Activated CD8-positive, alpha-beta memory T cell treated with anti-CD3 and anti-CD28 coated beads, Interleukin-2, amount 10 ng/mL, durations not matched to agents 7 days and 5 days (primary cell): ENCODE measurements at places on chromosomes 5 and 9. TPM values are rescaled to one million over a fixed set of nuclear protein-coding genes. Genes with fewer than 3 reads are reported as not detected.

MIGA2 gene
- total RNA-seq, result 39.3 TPM

PCDHGC3 gene
- not detected for total RNA-seq

GPR151 gene
- not detected for total RNA-seq

TSSK1B gene
- not detected for total RNA-seq

ABHD17B gene
- 35.7 TPM for total RNA-seq

DNA sequence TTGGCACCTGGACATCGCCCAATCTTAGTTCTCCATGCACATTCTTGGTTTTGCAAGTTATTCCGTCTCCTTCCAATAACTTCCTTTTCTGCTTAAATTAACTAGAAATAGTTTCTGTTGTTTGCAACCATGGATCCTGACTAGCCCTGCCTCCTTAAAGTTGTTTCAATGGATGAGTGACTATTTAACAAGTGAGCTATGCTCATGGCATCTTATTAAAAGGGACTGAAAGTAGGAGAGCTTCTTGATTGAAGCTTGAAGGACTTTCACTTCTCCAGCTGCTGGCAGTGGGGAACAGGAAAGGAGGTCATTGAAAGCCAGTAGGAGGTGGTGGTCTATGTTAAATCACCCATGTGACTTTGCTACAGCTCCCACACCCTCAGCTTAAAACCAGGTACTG lies 466.8 kb downstream of the ARHGEF28 start:
- no peak for DNase-seq

DNA sequence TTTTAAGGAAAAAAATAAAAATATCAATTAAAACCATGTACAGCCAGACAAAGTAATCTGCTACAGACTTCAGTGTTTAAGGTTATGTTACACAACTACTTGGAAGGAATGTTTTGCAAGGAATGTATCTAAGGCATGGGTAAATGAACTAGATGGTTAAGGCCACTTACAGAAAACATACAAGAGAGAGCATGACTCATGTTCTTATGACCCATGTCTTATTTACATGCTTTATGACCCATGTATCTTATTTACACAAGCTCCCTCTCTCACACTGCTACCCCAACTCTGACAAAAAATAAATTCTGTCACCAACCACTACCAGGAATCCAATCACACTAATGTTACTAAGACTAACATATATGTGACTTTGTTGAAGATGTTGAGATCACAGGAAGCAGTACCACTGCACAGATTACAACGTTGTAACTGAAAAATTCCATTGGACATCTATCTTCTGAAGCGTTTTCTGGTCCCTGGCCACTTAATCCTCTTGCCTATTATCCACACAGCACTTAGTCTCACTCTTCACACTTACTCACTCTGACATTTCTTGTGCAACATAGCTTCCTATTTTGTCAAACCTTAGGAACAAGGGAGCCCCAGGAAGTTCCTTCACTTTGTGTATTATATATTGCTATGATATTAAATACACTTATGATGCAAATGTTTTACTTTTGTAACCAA lies 1630.1 kb upstream of the C9orf72 start:
- no peak for DNase-seq

DNA sequence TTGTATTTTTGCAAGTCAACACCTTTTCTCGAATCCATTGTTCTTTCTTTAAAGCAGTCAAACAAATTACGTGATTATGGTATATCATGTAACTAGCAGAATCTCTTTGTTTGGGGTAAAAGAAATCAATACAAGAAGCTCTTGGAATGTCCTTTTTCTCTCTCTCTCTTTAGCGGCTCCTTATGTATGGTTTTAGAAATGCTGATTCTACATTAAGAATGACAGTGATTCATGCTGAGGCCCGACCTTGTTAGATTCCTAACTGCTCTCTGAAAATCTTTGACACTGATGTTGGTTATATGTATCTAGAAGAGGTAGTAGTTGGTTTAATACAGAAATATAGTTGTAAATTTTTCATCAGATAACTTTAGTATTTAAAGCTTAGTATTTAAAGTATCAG lies 76.4 kb downstream of the SNX24 start:
- no peak for DNase-seq

DNA sequence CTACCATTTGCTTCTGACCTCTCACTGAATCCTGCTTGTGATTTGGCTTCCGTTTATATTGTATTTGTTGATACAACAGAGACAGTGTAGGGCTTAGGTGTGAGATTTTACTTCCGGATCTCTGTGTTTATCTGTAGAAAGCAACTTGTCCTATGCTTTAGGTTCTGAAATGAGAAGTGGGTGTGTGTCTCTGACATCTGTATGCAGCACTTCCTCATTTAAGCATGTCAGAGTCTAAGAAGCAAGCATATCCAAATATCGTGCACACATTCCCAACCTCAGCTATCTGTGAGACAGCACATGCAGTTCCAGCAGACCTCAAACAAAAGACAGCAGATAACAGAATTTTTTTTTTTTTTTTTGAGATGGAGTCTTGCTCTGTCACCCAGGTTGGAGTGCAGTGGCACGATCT lies 16.3 kb downstream of the KLF9 start:
- no peak for DNase-seq

DNA sequence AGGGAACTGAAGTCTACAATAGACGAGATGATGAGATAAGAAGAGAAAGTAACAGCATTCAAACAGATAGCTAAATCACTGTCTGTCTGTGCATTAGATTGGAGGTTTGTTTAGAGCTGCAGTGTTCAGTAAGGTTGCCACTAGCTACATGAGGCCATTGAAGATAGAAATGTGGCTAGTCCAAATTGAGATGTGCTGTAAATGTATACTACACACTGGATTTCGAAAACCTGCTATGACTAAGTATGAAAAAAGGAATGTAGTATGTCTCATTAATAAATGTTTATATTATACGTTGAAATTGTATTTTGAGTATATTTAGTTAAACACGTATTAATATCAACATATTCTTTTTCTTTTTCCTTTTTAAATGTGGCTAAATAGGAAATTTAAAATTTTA lies 142.1 kb downstream of the XRCC4 start:
- DNase-seq, result no peak

DNA sequence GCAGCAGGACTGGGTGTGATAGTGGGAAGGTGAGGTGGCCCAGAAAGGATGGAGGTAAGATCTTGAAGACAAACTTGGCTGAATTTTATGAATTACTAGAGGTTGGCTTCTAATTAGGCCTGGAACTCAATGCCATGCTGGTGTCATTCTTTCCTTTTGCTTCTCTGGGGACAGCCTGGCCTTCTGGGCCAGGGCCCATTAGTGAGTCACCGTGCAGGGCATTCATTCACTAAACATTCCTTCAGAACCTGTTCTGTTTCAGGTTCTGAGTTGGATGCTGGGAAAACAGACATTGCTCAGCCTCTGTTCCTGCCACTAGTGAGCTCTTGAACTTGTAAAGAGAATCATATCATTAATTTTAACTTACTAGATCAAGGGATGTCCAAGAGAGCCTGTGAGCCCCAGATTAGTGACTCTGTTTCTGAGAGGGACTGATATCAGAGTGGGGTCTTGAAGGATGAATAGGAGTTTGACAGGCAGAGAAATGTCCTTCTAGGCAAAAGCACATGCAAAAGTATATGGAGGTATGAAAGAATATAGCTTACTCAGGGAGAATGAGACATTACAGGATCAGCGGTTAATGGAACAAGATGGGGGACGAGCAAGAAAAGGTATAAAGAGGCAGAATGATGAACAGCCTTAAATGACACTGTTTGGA lies 66.5 kb downstream of the LHX2 start:
- DNase-seq, result no peak

DNA sequence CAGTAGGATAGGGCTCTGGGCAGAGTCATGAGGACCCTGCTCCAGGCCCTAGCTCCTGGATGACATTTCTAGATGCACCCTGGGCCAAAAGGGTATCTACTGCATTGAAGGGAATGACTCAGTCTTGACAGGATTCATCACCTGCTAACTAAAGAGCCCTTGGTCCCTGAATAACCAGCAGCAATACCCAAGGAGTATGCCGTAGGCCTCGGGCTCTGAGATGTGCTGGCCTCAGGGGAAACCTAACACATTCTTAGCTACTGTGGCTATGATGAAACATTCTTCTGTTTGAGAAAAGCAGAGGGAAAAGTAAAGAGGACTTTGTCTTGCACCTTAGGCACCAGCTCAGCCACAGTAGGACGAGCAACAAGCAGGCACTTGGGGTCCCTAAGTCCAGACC lies 89.5 kb upstream of the SLC1A1 start:
- no peak for DNase-seq

DNA sequence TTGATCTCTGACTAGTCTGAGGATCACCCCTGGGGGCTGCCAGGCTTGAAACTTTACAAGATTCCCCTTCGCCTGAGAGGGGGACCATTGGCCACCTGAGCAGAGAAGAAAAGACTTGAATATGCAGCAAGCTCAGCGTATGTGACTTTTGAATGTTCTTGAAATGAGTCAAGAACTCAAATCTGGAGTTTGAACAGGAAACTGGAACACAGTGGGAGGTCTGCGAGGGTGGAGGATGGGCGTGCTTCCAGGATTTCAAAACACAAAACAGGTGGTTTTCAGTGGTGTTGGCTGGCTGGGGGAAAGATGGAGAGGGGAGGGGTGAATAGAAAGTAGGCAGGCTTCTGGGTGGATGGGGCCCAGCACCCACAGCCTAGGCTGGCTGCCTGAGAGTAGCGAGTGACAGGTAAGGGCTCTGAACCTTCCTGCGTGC lies 40.6 kb downstream of the TMEM174 start:
- DNase-seq, result no peak

DNA sequence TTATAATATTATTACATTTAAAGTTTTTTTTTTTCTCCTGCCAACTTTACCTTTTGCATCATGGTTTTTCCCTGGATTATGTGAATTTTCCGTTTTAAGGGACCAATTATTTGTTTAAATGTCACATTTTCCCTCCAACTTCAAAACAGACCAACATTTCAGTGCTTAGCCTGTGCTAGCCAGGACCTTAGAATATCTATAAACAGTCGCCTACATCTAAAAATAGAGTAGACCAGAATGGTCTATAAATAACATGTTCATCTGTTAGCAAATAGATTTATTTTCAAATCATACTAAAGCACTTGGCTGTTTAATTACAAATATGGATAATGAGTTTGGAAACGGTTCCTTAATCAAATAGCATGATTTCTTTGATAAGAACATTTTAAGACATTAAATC lies 192.0 kb downstream of the FBN2 start:
- no peak for DNase-seq

- DNase-seq, result peak; percentile 91
Measured at GRCh38 chr5:66828548-66829357, 232.6 kb downstream of the MAST4 start.

GRCh38 chr9:93136011-93136440 lies 2.0 kb upstream of the NINJ1 start:
- peak; percentile 38 for DNase-seq

- DNase-seq, result no peak
Measured at GRCh38 chr9:130478736-130479575, 34.2 kb downstream of the ASS1 start.

- no peak for DNase-seq
Measured at GRCh38 chr9:131474711-131475110, 28.0 kb upstream of the POMT1 start.
